Stimulated activated CD8-positive, alpha-beta memory T cell treated with anti-CD3 and anti-CD28 coated beads, Interleukin-12 subunit alpha, Interleukin-12 subunit beta, amount 100 ng/mL, for 1 hour (primary cell): ENCODE measurements at places on chromosomes 6 and 20.

DNA sequence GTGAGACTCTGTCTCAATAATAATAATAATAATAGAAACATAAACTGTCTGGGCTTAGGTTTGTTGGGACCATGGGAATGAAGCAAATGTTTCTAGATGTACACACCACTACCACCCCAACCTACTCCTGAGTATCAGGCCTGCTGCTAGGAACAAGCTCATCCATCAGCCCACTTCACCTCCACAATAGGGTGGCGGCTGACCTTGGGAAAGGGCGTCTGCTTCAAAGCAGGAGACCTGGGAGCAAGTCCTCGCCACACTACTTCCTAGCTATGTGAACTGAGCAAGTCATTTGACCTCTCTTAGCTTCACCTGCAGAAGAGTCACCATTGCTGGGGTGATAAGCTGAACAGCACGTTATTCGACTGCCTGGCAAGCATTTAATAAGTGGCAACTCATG, 3.1 kb upstream of the FOXP4 start:
- no peak for DNase-seq

DNA sequence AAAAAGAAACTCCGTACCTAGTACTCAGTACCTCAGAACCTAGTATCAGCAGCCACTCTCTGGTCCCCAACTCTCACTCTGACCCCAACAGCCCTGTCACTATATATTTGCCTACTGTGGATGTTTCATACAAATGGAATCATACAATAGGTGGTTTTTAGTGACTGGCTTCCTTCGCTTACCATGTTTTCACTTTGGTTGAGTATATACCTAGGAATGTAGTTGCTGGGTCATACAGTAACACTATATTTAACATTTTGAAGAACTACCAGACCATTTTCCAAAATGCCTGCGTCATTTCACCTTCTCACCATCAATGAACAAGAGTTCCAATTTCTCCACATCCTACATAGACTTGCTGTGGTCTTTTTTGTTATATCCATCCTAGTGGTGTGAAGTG, 283.2 kb downstream of the GMDS start:
- no peak for DNase-seq

- DNase-seq = no peak
These were observed 316.6 kb downstream of the THBS2 start for GRCh38 chr6:168937054-168937453.

DNA sequence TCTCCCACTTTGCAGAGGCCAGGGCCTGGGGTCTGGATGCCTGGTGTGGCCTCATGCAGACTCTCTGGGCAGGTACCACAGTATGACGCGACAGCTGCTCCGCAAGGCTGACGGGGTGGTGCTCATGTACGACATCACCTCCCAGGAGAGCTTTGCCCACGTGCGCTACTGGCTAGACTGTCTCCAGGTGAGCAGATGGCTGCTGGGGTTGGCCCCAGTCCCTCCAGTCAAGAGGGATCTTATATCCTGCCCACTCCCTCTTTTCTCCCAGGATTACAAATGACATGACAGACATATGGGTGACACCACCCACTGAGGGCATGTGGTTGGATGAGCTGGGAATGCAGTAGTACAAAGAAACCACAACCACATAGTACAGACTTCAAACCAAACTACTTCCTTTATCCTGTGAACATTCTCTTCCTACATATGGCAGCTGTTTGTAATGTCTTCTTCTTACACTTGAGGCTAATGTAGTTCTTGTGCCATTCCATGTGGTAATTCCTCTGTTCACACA, 29.9 kb downstream of the RAB44 start:
- DNase-seq = no peak

- DNase-seq = no peak
These were observed 82.4 kb upstream of the FAM184A start for GRCh38 chr6:119160911-119161310.

DNA sequence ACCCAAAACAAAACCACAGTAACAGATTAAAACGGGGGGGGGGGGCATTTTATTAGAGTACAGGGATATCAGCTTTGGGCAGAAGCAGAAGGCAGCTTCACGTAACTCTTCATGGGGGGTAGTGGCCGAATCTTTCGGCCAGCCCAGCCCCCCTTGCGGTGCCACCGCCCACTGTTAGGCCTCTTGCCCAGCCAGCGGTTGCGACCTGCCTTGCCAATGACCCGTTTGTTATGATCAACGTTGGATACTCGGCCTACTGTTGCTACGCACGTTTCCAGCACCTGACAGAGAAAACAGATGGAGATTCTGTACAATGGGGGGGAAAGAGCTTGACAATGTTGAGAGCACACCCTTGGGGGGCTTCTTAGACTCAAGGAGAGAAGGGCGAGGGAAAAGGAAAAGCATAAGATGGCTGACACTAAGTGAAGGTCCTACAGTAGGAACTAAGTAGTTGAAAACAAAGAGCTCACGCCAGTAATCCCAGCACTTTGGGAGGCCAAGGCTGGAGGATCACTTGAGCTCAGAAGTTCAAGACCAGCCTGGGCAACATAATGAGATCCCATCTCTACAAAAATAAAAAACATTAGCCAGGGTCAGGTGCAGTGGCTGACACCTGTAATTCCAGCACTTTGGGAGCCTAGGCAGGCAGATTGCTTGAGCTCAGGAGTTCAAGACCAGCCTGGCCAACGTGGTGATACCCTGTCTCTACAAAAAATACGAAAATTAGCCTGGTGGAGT, 724 bp upstream of the CUL7 start:
- DNase-seq = no peak

DNA sequence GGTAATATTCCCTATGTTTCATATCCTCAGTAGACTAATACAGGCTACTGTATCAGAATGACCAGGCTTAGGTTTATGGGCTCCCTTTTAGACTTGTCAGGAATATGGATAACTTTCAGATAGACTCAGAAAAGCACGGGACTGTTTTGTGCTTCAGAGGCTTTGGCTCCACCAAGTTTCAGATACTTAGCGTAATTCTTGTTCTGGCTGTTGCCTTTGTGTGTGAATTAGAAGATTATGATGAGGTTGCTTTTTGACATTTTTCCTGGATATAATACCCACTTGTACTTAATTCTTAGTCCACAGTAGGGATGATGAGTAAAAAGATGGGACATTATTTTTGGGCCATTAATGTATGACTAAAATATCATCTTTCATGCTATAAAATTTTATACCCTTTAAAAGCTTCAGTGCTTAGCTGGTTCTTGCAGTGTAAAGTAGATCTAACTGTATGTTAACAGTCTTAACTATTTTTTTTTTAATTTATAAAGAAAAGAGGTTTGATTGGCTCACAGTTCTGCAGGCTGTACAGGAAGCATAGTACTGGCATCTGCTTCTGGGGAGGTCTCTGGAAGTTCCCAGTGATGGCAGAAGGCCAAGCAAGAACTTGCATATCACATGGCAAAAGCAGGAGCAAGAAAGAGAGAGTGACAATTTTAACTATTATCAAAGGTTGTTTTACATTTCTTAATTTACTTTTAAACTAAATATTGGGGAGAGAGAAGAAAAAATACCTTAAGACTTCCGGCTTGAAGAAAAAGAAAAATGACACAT, 120.7 kb downstream of the ZFAND3 start:
- no peak for DNase-seq

DNA sequence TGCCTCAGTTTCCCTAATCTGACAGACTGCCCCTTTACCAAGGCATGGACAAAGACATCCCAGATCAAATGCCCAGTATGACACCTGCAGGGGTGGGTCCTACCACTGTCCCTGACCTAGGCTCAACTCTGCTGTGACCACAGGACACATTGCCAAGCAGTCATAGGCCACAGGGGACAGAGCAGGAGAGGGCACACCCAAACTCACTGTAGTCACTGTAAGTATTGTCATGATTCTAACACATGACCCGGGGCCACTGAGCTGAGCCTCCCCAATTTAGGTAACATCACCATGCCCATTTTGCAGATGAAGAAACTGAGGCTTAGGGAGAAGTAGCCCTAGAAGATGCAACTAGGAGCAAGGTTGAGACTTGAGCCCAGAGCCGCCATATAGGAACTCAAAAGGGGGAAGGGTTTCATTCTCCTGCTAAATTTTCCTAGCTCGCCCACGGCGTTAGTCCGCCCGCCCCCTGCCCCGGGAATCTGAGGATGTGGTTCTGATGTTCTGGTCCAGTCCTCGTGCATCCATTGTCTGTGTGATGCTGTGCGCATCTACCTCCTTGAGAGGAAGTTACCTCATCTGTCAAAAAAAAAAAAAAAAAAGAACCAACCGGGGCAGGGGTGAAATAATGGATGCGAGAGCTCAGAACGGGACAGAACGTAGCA, 44.8 kb downstream of the PMEPA1 start:
- no peak for DNase-seq

DNA sequence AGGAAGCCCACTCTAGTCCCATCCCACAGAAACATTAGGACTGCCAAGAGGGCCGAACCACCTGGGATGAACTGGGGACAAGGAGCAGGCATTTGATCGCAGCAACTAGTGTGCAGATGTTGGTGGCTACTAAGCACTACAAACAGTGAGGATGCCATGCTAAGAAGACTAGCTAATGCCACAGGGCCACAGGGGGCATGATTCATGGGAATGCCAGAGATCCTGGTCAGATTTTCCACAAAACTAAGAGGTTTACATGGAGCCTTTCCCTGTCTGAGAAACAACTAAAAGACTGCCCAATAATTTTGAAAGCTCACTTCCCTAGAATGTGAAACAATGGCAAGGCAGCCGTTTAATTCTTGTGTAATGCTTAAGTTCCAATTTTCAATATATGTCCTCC, 375.9 kb upstream of the PTCHD4 start:
- DNase-seq = no peak

- DNase-seq = no peak
These were observed 14.0 kb downstream of the SS18L1 start for GRCh38 chr20:62157387-62158087.

DNA sequence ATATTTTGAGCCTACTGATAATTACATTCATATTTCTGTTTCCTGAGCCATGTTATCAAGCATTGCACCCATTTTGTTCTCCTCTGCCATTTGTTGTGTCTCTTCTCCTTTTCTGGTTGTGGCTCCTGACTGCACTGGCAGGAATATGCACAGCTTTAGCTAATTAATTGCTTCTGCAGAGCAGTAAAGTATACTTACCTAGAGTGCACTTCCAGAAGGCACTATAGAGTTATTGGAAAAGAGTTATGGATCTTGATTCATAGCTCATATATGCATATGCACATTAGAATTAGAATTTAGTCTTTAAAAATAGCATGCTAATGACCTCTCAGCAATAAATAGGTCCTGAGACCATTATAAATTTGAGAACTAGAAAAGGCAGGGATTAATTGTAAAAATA, 262.6 kb downstream of the NKAIN2 start:
- DNase-seq = no peak

GRCh38 chr6:75611702-75612375, 10.2 kb downstream of the SENP6 start:
- no peak for DNase-seq

DNA sequence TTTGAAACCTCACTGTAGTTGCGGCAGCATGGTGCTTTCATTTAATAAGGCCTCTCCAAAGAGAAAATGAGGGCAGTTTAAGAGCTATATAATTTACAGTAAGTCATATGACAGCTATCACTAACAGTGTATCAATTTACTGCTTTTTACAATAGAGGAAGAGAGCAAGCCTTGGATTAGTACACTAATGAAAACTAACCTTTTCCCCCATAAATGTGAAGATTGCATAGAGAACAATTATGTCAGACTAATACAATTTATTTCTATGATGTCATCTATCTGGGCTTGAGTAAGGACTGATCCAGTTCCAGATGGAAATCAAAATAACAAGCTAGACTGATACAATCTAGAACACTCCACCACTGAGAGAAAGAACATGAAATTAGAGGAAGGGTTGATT, 78.1 kb upstream of the FAM83B start:
- DNase-seq = no peak

DNA sequence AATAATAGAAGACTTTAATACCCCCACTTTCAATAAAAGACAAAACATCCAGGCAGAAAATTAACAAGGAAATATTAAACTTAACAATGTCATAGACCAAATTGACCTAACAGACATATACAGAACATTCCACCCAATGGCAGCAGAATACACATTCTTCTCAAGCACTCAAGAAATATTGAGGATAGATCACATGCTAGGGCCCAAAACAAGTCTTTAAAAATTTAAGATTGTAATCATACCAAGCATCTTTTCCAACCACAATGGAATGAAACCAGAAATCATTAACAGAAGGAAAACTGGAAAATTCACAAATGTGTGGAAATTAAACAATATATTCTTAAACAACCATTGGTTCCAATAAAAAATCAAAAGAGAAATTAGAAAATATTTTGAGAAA, 161.0 kb downstream of the COL12A1 start:
- DNase-seq = no peak

- no peak for DNase-seq
These were observed 2.7 kb downstream of the CALHM5 start for GRCh38 chr6:116514111-116514510.

- no peak for DNase-seq
These were observed 11.4 kb upstream of the TXLNB start for GRCh38 chr6:139303185-139303584.

GRCh38 chr6:129592516-129593232, 117.3 kb downstream of the ARHGAP18 start:
- no peak for DNase-seq

DNA sequence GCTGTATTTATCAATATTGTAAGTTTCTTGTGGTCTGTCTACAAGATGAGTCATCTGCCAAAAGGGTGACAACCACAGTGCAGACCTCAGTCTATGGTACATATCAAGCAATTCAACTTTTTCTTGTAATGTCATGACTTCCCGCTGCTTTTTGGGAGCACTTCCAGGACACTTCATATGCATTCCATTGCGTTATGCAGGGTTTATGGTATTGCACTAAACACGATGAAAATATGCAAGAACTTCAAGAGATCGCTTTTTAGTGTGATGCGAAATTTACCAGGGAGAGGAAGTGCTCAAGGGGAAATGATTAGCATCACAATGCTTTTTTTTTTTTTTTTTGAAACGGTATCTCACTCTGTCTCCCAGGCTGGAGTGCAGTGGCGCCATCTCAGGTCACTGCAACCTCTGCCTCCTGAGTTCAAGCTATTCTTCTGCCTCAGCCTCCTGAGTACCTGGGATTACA, 166.5 kb downstream of the TFAP2A start:
- no peak for DNase-seq

GRCh38 chr20:61328911-61329558, 77.0 kb downstream of the CDH4 start:
- no peak for DNase-seq
